ENCODE measurements at places on chromosomes 11 and 22.

DNA sequence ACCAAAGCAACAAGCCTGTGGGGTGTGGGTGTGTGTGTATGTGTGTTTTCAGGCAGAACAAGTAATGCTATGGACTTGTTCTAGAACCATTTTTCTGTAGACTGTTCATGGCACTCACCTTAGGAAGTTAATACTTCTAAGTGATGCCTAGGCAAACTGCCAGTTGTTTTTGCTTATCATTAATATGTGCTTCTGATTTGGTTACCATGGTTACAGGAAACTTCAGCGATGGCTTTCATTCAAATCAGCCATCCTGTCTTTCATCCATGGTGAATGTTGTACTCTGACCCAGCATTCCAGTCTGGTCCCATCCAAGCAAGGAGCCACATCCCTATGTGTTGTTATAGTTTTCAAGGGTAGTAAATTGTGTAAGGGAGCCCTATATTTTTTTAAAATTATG lies 49.8 kb upstream of the ARHGAP20 start:
- DNase-seq, result no peak

- no peak for DNase-seq
Observed at GRCh38 chr11:932435-932834, 6.8 kb downstream of the AP2A2 start.

DNA sequence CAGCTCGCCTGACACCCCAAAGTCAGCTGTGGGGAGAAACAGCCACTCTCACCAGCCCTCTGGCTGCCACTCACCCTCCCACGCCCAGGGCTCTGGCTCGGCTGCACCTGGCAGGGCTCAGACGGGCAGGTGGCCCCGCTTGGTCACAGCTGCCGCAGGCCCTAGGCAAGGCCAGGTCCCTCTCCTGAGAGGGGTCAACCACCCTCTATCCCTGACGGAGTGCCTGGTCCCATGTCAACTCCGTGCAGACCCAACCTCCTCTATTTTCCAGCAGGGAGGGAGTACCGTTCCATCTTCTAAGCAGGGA lies 1.9 kb downstream of the MAP4K2 start:
- DNase-seq, result no peak

DNA sequence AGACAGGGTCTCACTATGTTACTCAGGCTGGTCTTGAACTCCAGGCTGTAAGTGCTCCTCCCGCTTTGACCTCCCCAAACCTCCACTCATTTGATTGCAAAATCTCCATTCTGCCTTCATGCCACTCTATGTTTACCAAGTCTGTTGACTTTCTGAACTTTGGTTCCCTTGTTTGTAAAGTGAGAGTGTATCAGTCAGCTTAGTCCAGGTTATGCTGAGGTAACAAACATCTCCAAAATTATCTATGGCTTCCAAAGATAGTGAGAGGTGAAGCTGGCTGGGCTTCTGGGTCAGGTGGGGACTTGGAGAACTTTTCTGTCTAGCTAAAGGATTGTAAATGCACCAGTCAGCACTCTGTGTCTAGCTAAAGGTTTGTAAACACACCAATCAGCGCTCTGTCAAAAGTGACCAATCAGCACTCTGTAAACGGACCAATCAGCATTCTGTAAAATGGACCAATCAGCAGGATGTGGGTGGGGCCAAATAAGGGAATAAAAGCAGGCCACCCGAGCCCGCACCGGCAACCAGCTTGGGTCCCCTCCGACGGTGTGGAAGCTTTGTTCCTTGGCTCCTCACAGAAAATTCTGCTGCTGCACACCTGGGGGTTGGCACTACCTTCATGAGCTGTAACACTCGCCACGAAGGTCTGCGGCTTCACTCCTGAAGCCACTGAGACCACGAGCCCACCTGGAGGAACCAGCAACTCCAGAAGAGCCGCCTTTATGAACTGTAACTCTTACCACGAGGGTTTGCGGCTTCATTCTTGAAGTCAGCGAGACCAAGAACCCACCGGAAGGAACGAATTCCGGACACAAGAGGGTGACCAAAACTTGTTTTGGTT lies 109.3 kb downstream of the MIAT start:
- no peak for DNase-seq

- peak; percentile 77 for DNase-seq
Observed at GRCh38 chr11:47917599-47918369, 62.6 kb upstream of the PTPRJ start.

GRCh38 chr11:131674051-131674755 lies 303.8 kb downstream of the NTM start:
- DNase-seq, result peak; percentile 84

DNA sequence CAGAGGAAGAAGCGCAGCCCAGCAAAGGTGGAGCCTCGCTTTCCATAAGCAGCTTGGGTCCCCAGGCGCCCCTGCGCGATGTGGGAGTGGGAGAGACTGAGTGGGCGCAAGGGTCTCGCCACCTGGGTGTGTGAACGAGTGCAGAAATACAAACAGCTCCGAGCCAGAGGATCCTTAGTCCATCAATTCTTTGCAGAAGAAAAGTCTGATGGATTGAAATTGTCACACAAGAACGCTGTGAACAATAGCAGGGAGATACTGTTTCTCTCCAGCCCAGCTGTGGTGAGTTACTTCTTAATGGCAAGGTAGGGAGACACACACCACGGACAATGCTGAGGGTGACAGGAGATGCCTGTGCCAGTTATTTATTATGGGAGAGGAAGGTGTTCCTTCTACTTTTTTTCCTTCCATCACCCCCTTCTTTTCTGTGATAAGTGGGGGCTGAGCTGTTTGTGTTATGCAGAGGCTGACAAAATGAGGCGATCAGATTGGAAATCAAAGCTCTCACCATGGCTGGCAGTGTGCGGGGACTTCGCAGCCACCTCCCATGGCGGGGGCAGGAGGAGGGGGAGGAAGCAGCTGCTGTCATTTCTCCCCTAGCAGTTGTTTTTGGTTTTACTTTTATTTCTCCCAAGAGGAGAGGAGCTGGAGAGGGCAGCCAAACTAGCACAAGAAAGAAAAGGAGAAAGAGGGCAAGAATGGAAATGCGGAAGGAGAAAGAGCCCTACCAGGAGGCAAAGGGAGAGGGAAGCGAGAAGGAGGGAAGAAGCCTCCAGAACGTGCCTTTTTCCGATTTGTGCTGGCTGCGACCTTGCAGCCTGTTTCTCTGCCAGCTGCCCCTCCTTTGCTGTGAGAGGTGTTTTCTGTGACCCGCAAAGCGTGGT lies 755.8 kb downstream of the NTM start:
- no peak for DNase-seq

DNA sequence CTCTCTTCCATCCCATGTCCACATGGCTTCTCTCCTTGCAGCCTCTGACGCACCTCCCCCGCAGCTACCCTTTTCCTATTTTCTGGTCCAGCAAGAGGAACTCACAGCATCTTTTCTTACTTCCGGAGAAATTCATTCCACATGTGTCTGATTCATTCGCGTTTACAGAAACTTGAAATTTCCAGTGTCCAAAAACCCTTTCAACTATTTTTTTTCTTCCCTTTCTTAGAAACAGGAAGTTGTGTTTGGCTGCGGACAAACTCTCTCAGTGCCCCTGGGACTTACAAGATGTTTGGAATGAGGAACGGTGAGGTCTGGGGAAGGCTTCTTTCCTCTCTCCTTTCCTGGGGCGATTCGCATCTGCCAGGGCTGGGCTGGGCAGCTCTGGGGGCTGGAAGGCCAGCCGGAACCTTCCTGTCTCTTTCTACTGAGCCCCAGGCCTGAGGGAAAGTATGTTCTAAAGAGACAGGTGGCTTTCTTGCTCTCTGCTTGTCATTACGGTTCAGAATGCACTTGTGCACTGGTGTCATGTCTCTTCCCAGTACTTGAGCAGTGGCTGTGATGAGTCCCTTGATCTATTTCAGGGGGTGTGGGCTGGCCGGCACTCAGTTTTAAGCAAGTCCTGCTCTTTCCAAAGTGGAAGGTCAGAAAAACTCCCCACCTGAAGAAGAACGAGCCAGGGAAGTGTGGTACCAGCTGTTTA lies 27.5 kb downstream of the ADAMTS8 start:
- no peak for DNase-seq

DNA sequence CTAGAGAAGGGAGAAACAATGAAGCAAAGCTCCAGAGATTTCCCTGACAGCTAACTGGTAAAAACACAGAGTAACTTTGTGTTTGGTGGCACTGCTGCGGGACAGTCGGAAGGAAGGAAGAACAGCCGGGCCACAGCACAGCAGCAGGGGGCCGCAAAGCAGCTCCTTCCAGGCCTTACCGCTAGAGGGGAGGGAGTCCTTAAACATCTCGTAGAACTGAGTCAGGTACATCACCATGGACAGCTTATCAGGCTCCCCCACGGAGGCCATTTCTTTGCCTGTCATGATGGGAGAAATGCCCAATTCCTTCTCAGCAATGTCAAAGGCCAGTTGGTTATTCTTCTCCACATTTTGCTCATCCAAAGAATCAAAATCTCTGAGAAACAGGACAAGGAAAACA lies 114.6 kb upstream of the BID start:
- no peak for DNase-seq

DNA sequence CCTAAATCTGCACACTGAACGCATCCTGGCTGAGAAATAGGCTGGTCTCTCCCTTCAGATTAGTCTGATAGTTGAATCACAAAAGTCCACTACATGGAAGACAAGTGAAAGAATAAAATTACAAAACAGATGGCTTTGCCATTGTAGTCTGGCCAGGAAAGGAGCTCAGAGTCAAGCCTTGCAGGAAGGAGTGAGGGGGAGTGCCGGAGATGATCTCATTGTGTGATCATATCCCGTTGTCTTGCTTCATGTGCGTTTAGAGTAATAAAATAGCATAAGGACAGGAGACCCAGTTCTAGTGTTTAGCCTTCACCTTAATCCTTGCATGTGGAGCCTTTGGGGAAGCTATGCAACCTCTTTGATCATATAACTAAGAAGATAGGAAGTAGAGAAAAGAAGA lies 666.7 kb upstream of the RAG2 start:
- DNase-seq, result no peak

- DNase-seq, result no peak
Observed at GRCh38 chr11:69163842-69164241, 8.1 kb downstream of the SMIM38 start.

- DNase-seq, result no peak
Observed at GRCh38 chr22:34897126-34897525, 168.8 kb upstream of the ISX start.

DNA sequence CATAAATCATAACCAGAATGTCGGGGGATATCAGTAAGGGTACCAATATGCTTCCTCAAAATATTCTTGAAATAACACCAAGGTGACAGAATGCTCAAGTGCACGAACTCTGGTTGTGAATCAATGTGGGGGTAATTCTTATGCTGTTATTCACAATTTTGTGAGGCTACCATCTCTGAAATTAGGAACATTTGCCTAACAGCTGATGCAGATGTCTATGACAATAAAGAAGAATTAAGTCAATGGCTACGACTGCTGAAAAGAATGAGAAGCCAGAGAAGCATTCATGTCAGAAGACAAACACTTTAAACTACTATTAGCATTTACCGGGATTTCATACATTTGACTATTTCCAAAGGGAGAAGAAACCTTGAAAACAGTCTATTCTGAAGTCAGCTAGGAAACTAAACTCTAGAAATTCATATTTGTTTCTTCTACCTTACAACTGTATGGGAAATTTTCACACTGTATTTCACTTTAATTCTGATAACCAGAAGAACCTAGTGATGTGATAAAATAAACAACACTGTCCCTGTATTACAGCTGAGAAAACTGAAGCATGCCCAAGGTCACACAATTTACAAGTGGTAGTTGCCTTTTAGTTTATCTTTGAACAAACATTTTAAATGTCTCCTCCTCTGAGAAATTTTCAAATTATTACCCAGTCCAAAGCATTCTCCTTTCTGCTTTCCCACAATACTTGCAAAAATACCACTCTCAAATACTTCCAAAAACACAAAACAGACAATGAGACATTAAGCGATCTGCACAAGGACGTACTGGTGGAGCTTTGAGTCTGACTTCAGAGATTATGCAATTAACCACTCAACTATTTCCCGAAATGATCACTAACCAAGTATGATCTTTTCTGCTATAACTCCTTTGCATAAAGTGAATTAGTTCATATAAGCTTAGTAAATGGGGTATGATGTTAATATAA lies 18.0 kb upstream of the ARHGAP32 start:
- DNase-seq, result no peak

DNA sequence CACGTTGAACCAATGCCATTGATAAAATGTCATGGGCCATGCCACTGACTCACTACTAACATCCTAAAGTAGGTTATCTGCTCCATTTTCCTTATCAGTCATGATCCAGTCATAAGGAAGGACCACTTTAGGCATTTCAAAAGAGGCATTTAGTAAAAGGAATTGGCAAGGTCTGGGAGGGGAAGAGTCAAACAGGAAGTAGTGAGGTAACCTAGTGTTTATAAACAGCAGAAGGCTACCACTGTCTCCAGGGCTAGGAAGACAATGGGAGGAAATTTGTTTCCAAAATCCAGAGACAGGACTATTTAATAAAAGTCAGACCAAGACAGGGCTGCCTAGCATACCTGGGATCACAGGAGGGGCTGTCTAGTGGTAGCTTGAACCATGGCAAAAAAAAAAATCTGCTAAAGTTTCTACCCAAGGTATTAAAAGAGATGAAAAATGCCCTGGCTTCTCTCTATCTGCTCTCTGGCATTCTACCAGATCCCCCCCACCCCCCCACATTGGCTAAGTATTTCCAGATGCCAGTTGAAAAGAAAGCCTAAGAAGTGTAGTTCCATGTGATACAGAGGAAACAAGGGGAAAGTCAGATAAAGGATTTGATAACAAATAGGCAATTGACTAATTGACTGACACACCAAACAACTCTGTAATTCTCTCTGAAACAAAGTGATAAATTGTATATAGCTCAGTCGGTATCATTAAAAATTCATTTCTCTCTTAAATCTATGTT lies 50.4 kb upstream of the C11orf87 start:
- no peak for DNase-seq

GRCh38 chr22:47335958-47336357 lies 573.5 kb downstream of the TBC1D22A start:
- DNase-seq, result no peak

GRCh38 chr22:44723801-44724200 lies 21.8 kb downstream of the PRR5 start:
- DNase-seq, result no peak

DNA sequence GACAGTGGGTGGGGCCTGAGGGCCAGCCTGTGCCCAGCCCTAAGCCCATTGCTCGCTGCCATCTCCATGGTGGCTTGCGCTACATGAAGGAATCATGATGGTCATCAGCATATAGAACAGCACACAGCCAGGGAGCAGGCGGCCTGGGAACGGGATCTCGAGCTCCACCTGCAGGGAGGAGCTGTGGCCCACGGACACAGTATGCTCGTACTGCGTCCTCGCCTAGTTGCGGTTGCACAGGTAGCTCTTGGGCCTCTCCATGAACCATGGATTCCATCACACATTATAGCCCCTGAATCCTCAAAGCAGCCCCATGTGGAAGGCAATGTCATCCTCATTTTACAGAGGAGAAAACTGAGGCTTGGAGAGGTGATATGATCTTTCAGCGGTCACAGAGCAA lies 15.1 kb downstream of the SEC14L4 start:
- DNase-seq, result no peak

GRCh38 chr11:11884774-11885481 lies 43.2 kb downstream of the USP47 start:
- no peak for DNase-seq

DNA sequence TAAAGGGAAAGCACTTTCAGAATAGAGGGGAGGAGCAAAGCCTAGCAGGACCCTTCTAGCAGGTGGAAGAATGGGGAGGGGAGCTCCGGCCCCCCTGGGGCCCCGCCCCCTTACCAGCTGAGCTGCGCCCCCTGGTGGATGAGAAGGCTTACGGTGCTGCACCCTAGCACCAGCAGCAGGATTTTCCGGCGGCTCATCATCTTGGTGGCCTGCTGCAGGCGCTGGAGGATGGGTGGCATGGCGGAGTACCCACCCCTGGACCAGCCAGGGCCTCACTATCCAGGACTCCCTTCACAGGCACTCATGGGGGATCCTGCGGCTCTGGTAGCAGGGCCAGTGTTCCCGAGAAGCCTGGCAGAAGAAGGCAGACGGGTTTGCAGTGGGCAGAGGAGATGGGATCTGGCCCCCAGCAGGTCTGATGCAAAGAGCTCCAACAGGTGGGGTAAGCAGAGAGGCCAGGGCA lies 3.8 kb downstream of the GAL3ST3 start:
- peak; percentile 88 for DNase-seq

Measured in cardiac septum (tissue), 1 donor.